ENCODE measurements at places on chromosomes 2 and 18.

- DNase-seq = no peak
These were observed 18.0 kb upstream of the SPRED2 start for GRCh38 chr2:65450393-65450792.

GRCh38 chr2:204312105-204312504 lies 233.2 kb upstream of the PARD3B start:
- DNase-seq = no peak

DNA sequence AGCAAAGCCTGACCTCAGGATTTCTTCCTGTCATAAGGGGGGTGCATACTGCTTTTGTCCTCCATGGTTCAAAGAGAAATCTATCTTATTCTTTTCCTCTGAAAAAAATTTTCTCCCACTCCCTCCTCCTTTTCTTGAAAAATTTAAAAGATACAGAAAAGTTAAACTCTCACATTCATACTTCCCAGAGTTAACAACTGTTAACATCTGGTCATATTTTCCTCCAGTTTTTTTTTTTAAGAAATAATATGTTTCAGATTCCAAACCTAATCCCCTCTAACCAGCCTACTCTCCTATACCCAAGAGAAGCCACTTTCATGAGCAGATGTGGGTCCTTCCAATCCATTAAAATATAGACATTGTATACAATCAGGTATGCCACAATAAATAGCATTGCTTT lies 378.9 kb upstream of the HNRNPA3 start:
- DNase-seq = no peak

DNA sequence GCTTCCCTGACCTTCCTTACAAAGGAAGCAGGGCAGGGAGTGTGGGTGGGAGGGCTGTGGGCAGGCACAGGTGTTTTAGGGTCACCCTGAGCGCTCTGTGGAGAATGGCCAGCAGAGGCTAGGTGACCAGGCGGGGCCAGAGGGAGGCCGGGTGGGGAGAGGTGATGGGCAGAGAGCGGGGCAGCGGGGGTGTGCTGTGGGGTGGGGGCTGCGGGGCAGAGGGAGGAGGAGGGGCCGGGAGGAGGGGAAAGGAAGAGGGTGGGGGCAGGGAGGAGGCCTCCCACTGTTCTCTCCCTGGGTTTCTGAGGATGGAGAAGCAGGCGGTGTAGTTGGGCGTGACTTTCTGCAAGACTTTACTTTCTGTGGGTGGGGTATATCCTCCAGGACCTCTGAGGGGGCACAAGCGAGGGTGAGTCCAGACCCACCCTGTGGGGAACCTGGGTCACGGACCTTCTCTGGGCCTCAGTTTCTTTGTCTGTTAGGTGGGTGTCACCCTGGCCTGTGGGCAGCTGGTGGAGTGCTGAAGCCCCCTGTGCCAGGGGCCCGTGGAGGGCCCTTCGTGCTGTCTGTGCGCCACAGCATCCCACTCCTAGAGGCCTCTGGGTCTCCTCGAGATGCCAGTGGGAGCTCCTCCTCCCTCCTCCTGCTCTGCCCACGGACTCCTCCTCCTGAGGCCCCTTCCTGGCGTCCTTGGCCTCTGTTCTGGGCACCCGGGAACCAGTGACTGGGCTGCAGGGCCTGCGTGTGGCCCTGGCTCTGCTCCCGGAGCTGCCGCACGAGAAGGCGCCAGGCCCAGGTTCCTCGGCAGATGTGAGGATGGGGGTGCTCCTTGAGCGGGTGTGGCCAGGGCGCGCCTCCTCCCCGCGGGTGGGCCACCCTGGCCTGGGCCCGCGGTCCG lies 6.3 kb upstream of the NEU4 start:
- no peak for DNase-seq

DNA sequence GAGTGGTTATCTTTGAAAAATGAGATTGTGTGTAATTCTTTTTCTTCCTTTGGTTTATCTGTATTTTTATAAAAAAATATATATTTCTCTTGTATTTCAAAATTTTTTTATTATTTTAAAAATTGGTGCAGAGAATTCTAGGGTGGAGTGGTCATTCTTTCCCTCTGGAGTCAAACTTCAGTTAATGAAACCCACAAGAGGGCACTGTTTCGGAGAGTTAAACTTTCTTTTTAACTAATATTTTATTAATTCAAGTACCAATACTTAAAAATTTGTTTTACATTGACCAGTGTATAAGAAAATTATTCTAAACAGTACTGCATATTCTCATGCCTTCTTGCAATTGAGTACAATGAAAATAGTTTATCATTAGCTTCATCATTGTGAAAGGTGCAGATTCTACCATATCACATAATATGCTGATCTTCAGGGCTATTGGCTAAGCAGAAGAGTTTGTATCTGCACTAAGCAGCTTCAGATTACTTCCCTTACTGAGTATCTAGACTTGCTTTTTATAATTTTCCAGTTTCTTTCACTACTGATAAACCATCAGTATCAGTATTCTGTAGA lies 50.1 kb downstream of the HS1BP3 start:
- no peak for DNase-seq

DNA sequence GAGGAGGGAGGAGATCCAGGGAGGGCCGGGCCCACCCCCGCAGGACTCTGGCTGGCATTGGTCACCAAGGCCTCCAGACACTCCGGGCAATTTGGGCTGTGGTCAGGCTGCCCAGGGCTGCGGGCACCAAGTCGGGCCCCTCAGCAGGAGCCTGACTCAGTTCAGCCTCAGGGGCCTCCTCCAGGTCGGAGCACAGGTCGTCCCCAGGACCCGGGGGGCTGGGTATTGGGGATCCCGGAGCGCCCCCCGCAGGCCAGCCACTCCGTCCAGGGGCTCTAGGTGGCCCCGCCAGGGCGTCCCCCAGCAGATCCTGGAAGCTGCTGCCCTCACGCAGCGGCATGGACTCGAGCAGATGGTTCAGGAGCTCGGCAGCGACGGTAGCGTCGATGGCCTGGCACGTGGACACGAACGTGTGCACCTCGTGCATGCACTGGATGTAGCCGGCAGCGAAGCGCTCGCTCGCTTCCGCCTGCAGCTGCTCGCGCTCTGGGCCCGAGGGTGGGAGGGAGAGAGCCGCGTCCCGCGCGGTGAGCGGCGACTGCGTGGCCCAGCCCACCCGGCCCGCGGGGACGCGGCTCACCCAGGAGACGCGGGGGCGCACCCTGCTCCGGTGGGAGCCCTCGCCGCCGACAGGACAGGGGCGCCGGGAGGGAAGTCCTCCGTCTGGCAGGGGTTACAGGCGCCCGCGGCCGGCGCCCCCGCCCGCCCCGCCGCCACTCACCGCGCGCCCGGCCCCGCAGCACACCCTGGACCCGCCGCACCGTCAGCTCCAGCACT lies 884 bp downstream of the HES6 start:
- no peak for DNase-seq

DNA sequence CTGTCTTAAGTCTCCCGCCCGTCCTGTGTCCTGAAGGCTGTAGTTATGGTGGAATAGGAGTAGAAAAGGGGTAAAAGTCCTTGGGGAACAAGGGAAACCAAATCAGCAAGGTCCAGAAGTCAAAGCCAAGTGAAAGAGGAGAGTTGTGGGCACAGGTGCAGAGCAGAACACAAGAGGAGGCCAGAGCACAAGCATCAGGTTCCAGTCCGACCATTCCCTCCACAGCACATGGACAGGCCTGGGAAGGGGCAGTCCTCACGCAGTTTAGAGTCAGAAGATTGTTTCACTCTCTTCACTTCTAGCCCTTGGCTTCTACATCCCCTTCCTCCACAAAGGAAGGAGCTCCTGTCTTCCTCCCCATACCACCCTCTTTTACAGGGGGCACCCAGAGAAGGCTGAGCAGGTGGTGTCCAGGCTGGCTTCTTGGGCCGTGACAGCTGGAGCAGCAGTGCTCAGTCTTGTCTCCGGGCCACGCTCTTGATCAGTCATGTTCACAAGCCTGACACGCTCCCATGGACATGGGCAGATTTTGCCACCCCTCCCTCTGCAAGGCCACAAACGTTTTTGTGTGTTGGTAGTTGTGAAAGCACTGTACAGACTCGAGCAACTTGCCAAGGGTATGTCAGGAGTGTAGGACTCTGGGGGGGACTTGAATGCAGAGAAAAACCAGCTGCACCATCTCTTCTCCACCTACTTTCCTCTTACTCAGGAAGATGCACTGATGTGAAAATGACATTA lies 138.5 kb upstream of the DAPL1 start:
- no peak for DNase-seq

GRCh38 chr2:64906853-64907536 lies 82.2 kb upstream of the SLC1A4 start:
- no peak for DNase-seq

DNA sequence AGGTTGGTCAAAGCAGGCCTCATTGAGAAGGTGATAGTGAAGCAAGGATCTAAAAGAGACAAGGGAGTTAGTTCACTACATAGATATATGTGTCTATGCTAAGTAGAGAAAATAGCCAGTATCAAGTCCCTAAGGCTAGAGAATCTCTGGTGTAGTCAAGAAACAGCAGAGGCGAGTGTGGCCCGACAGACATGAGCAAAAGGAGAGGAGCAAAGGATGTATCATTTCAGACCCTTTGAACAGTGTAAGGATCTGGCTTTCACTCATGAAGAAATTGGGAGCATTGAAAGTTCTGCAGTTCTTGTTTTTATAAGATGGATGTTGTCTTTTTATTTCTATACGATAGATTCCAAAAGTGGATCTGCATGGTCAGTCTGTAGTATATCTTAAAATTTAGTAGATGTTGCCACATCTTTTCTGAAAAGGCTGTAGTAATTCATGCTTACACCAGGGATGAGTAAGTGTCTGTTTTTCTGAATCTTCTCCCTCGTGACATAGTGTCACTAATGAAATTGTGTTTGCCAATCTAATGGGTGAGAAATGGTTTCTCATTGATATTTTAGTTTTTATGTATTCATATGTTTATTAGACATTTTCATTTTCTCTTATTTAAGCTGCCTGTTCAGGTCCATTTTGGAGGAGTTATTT lies 18.8 kb downstream of the SP100 start:
- no peak for DNase-seq

DNA sequence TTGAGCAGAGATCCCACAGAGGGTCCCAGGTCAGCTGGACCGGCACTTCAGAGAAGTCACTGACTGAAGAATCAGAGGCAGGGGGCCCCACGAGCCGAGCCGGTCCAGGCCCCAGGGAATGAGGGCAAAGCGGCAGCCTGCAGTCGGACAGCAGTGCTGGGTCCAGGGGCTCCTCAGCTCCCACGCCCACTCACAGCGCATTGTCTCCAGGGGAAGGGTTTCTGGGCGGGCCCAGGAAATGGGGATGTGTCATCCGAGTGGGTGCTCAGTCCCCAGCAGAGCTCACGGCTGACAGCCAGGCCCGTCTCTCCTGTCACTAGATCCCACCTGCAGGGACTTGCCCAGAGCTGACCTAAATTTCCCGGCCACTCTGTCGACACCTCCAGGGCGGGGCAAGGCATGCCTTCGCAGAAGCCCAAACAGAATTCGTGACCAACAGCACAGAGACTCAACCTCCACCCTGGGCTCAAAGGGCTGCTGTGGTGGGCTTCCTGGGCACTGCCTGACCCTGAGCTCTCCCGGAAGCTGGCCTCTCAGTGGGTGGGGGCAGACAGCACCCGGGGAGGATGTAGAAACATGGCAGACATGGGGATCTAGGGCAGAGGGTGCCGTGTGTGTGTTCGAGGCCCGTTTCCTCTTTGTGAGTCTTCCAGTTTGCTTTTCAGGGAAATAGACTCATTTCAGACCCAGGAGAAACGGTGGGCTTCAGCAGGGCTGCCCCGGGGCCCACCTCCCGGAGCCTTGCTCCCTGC lies 42.1 kb upstream of the TAF1B start:
- DNase-seq = no peak

DNA sequence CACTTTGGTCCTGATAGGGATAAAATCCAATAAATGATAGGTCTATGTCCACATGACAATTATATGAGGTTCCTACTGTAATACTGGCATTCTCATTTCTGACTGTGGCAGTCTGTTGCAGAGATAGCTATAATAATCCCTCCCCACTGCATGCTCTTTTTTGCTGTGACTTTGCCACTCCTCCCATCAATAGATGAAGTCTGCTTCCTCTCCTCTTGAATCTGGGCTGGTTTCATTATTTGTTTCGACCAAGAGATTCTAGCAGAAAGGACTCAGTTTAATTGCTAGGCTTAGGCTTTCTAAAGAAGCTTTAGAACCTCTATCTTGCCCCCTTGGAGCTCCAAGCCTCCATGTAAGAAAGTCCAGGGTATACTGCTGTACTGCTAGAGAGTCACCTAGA lies 23.3 kb upstream of the CREB1 start:
- DNase-seq = no peak

DNA sequence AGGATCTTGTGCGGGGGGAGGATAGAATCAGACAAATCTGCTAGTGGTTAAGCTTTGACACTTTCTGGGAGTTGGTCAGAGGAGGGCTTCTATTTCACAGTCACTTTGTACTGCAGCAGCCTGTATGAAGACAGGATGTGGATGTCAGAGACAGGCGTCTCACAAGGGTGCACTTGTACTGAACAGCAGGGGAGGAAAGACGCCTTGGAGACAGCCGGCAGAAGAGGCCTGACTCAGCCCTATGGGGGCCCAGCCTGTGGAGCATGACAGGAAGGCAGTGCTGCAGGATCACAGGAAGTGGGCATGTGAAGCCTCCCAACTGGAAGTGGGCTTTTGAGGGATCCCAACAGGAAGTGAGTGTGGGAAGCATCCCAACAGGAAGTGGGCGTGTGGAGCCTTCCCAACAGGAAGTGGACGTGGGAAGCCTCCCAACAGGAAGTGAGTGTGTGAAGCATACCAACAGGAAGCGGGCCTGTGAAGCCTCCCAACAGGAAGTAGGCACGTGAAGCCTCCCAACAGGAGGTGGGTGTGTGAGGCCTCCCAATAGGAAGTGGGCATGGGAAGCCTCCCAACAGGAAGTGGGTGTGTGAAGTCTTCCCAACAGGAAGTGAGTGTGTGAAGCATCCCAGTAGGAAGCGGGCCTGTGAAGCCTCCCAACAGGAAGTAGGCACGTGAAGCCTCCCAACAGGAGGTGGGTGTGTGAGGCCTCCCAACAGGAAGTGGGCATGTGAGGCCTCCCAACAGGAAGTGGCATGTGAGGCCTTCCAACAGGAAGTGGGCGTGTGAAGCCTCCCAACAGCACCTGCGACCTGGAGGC lies 212.3 kb downstream of the SNTG2 start:
- no peak for DNase-seq

GRCh38 chr18:79949697-79950487 lies 1.6 kb downstream of the SLC66A2 start:
- DNase-seq = no peak

DNA sequence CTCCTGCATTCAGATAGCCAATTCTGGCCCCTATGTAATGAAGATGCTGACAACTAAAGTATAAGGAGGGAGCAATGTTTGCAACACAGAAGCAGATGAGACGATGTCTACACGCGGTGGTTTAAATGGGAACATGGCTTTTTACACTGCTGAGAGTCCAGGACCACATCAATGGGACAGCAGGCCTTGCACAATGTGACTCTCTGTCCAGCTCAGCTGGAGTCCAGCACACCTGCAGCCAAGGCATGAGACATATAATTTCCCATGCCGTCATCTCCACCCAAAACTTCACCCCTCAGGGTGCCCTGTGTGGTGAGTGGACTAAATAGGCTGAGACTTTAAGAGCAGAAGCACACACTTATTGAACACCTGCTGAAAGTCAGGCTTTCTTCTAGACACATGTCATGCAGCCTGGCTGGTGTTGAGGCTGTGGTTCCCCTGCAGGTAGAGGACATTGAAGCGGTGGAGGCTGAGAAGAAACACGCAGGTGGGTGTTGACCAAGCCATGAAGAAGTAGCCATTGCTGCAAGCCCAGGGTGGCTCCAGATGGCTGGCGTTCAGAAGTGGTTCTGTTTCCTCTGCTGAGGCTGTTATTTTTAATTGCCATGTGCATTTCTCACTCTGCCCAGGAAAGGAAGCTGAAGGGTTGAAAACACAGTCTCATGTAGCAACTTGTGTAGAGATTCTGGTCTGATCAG lies 345.6 kb downstream of the MYCN start:
- no peak for DNase-seq
